ENCODE measurements at places on chromosomes 11 and 22.

DNA sequence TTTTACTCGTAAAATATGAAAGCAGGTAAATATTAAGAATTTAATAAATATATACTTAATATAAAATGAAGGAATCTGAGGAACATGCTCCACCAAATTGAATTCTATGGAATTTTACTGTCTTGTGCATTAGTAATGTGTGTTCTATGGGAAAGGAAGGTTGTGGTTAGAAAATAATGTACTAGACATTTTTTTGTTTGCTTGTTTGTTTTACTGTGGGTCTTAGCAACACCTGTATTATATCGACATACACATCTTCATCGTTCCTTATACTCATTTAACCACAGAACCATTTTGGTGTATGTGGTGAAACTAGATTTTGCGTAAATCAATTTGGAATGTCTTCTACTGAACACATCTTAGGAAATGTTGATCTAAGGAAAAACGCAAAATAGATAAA is 114.1 kb upstream of the MTMR2 start:
- no peak for DNase-seq

DNA sequence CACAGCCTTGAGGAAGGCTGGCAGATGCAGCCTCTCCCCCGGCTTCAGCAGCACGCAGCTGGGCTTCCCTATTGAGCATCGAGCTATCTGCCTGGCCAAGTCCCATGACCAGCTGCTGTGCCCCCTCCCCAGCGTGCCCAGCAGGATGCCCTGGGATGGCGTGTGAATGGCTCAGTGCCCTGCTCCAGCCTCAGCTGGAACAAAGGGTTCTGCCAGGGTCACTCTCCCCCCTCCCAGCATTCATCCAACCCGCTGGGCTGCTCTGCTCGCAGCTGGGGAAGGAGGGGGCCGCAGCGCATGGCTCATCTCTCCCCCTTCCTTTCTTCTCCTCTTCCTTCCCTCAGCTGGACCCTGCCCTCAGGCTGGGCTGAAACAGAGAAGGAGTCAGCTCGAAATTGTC is 14.5 kb downstream of the LRP4 start:
- DNase-seq, result no peak

DNA sequence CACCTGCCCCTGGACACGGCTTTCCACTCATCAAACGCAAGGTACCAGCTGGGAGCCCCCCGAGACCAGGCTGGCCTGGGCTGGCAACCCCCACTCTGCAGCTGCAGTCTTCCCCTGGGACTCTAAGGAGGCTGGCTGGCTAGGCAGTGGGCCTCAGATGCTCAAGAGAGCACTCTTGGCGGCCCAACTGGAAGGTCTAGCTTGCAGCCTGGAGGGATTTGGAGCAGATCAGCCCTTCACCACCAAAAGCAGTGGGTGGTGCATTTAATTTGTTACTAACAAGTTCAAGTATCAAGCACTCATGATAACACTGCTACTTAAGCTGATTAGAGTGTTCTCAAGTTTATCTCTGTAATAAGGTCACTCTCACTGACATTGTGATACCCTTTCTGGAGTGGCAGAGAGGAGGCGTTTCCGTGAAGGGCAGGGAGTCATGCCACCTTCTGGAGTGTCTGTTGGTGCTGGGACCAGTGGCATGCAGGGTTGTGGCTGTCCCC is 21.5 kb downstream of the C22orf23 start:
- DNase-seq, result no peak

DNA sequence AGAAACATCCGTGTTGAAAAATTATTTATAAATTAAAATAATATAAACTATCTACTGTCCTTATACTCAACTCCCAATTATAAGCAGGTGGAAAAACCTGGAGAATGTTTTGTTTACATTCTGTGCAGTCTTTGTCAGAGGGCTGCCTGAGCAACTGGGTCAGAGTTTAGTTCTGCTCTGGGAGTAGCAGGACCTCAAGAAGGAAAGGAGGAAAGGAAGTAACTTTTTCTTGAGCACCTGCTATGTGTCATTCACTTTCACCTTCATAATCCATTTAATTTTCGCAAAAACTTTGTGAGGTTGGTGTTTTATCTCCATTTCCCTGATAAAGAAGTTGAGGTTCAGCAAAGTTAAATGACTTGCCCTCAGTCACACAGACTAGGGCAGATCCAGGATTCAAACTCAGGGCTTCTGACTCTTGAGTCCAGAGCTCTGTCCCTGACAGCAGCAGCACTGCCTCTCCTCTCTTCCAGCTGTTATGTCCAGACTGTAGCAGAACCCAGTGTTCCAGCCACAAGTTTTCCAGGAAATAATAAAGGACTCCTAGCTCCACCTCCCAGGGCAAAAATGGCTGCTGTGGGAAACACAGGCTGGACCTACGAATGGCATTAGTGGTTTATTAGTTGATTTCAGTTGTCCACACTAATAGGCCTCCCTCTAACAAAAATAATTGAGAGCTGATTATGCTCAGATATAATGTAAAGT is 6.4 kb downstream of the CD3E start:
- DNase-seq, result no peak

DNA sequence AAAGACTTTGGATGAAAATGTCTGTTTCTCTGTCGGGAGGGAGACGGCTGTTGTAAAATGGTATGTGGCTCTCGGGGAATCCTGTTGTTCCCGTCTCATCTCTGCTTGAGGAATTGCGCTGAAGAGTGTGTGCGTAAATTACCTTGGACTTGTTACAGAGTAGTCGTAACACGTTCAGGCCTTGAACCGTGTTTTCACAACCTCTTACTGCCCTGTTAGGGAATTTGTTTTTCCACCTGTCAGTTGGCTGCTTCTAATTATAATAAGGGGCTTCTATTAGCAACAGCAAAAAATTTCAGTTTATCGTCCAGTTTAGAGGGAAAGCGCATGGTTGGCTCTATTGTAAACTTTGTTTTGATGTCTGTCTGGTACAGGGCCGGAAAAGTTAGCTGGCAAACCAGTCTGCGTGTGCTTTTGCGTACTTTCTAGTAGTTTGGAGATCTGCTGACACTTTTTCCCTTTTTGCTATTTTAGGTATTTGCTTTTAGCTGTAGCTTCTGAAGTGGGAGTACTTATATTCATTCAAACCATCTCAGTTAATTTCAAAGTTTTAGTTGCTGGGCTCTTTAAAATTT is 1.5 kb downstream of the HIPK3 start:
- DNase-seq, result peak; percentile 43
